ENCODE measurements at places on chromosomes 11 and 22.

GRCh38 chr22:40190501-40190900 is 12.8 kb downstream of the TNRC6B start:
- no peak for DNase-seq

GRCh38 chr11:21262992-21263391 is 593.6 kb downstream of the NELL1 start:
- DNase-seq: no peak

GRCh38 chr22:22800716-22801115 is 86.9 kb upstream of the IGLL5 start:
- DNase-seq: no peak

DNA sequence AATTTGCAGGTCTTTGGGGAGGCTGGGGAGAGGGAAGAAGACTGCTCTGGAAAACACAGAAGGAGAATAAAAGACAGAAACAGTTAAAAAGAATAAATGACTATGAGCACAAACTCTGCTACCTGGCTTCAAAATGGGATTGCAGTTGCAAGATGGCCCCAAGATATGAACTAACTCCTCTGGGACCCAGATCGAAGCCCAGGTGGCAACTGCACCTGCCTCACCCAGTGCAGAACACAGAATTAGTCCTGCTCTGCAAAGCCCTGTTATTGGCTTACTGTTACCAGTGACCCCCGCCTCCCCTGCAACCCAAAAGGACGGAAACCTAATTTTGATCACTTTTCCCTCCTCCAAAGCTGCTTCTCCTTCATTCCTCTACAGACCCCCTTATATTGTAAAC is 35.9 kb upstream of the POU2AF1 start:
- DNase-seq: no peak

DNA sequence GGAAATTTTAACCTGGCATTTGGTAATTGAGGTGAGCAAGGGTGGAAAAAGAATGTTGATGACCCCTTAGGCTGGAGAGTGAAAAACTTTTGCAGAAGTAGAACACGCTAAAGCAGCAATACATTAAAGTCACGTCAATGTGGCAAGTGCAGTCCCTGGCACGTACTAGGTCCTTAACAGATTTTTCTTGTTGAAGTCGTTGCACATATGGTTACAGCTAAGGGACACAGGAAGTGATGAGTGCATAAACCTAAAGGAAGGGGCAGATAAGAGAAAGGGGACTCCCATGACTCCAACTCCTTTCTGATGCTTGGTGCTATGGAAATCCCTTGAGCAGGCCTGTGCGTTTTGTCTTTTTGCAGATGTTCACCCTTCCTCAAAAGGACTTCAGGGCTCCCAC is 1.2 kb downstream of the ACCS start:
- DNase-seq: no peak

DNA sequence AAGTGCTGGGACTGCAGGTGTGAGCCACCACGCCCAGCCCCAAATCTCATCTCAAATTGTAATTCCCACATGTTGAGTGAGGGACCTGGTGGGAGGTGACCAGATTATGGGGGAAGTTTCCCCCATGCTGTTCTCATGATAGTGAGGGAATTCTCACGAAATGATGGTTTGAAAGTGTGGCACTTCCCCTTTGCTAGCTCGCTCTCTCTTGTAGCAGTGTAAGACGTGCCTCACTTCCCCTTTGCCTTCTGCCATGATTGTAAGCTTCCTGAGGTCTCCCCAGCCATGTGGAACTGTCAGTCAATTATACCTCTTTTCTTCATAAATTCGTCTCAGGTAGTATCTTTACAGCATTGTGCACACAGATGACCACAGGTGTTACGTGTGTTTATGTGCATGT is 357.8 kb downstream of the CADM1 start:
- no peak for DNase-seq

- DNase-seq: no peak
These were observed 76.3 kb downstream of the FAM168A start for GRCh38 chr11:73521621-73522020.

DNA sequence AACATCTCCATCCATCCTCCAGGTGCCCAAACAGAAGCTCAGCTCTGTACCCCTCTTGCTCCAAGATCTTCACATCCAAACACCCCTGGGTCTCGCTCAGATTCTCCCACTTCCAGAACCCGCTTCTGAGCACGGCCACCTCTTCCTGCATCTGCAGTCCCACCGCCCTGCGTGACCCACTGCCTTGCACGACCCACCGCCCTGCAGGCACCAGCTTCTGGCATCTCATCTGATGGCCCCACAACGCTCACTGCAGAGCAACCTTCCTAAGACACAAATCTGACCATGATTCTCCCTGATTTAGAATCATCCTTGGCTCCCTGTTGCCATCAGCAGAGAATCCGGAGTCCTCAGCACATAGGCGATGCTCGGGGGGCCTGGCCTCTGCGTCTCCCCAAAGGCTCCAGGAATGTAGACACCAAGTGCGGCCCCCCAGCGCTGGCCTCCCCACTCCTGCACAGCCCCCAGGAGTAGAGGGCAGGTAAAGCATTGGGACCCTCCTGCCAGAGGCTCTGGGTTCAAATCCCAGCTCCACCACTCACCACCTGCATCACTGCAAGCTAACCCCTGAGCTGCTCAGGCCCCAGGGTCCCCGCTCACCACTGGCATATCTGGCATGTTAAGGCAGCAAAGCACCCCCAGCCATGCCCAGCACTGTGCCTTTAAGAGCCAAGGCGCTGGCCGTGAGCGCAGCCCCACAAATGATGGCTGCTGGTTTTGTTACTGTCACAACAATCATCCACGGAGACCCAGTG is 459.3 kb downstream of the BRD1 start:
- no peak for DNase-seq

- no peak for DNase-seq
These were observed 165.0 kb downstream of the GRIA4 start for GRCh38 chr11:105774899-105775298.

- no peak for DNase-seq
These were observed 904.5 kb upstream of the API5 start for GRCh38 chr11:42407341-42407740.

DNA sequence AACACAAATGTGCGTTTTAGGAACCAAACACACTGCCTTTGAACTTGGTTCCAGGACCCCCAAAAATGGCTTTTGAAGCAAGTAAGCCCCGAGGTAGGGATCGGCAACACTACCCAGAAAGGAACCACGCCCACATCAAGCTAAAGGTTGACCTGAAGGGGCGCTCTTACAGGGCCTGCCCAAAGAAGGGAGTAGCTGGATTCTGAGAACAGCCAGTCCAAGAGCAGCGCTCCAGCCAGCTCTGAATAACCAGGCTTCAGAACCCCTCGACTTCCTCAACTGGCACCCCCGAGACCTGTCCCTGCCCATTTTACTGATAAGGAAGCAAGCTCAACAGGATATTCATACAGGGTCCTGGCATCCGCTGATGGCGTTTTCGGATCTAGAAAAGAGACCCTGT is 18.9 kb upstream of the MOB2 start:
- no peak for DNase-seq

DNA sequence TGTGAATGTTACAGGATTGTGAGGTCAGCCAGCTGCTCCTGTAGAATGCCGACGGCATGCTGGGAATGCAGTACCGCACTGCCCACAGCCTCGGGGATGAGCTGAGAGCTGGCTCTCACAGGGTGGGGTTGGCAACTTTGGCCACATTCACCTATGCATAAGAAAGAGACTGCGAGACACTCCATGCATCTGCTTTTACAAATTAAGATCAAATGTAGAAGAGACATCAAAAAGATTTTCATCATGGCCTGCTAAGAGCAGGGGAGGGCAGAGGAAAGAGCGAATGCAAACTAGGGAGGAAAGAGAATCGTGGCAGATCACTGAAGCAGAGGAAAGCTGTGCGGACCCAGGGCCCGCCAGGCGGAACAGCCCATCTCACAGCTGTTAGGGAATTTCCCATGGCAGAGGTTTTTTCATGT is 49.8 kb upstream of the SPATA19 start:
- no peak for DNase-seq

- no peak for DNase-seq
These were observed 74.6 kb downstream of the PTPRJ start for GRCh38 chr11:48054994-48055291.

DNA sequence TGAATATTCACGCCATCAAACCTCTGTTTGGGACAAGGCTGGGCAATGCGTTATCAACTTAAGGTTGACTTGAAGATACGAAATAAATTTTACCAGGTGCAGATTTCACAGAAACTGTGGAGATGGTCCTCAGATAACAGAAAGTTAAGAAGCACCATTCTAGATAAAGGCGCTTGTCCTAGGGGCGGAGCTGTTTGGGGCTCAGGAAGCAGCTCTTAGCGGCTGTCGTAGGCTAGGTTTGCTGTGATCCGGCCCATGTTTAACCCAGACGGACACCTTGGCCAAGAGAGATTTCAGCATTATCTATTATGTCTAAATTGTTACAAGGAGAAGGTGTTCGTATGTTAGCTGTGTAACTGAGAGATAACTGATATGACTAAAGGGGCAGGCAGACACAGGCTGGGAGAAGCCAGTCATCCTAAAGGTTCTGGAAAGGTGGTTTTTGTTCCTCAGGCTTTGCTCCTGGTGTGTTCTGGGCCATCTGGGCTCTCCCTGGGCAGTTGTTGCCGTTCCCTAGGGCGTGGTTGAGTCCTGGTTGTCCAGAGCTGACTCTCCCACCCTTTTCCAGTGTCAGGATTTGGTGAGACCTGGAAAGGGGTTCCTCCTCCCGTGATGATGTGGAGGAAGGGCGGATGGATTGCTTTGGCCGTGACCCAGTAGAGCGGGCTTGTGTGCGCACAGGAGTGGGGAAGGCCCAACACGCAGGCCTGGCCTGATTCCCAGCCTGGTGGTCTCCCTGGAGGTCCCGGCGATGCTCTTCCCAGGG is 25.8 kb downstream of the TPCN2 start:
- no peak for DNase-seq

DNA sequence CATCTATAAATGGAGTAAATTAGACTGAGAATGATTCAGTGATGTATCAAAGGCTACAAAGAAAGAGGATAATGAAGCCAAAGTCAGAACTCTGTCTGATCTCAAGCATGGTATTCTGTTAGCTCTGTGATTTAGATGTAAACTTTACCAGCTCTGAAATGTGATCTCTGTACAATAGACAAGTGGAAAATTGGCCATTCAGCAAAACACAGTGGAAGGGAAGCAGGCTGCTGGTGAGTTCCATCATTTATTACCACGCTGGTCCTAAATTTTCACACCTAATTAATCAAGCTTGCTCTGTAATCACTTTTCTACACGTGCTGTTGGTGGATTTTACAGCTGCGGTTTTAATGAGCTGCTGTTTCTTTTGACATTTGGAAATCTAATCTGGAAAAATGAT is 145.1 kb upstream of the OPCML start:
- no peak for DNase-seq

GRCh38 chr11:1982873-1983600 is 14.6 kb downstream of the H19 start:
- DNase-seq: no peak

- DNase-seq: no peak
These were observed 47.1 kb upstream of the EED start for GRCh38 chr11:86197448-86197847.

DNA sequence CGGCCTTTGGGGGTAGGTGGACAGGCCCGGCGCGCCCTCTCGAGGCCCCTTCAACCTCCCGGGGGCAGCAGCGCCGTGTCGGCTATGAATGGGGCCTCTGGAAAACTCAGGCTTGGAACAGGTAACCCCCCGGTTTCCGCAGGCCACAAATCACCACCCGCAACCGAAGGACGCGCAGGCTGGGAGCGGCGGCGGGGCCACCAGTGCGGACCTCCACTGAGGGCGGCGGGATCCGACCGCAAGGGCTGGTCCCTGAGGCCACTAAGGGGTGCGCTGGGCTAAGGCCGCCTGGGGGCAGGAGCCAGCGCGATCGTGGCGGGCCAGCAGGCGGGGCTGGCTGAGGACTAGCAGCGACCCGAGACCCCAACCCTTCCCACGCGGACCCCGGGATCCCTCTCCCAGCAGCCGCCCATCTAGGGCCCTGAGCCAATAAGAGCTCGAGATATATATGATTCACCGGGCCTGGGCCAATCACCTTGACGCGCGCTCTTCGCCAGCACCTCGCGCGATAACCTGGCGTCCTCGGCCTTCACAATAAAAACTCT is 609 bp upstream of the ATF4 start:
- DNase-seq: peak; percentile 96

- no peak for DNase-seq
These were observed 5.7 kb upstream of the SCGB1A1 start for GRCh38 chr11:62413060-62413696.

DNA sequence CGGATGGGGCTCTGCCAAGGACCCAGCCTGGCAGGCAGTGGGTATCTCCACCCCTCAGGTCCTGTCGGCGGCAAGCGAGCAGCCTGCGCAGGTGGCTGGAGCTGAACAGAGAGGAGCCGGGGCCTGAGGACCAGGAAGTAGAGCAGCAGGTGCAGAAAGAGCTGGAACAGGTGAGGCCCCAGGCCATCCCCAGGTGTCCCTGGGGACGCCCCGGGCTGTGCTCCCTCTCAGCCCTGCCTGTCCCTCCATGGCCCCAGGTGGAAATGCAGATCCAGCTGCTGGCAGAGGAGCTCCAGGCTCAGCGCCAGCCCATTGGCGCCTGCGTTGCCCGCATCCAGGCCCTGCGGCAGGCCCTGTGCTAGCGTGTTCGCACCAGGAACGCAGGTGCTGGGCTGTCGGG is 44.0 kb downstream of the PISD start:
- no peak for DNase-seq

Measured in SW 1271 (cell line).